ENCODE measurements at places on chromosomes 1 and 21.

DNA sequence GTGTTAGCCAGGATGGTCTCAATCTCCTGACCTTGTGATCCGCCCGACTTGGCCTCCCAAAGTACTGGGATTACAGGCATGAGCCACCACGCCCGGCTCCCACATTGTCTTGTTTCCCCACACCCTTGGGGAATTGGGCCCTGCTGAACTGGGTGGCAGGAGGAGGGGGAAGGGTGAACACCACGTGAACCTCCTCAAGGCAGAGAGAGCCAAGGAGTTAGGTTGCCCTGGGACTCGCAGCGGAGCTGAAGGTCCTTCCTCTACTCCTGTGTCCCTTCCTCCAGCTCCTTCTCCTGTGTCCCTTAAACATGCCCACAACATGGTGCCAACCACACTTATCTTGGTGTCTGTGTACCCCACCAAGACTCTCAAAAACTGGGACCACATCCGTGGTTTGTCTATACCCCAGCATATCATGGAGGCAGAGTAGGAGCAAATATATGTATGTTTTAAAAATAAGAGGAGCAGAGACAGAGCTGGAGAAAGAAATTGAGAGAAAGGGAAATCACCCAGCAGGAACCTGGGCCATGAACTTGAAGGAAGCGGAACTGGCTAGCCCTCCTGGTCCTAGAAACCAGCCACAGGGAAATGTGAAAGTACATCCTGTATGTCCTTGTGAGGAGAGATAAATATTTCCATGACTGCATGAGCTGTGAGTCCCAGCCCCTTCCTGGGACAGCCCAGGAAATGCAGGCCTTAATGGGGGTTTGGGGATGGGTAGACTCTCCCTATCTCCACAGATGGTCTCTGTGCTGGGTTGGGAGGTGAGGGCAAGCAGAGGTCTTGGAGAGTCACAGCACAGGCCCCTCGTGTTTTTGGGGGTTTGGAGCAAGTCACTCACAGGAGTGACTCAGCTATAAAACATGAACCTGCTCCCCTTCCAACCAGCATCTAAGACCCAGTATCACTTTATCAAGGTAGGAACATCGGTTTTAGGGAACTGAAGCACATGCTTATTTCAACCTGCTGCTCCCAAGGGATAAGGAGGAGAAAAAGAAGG, 9.4 kb upstream of the TAL1 start:
- DNase-seq: no peak

DNA sequence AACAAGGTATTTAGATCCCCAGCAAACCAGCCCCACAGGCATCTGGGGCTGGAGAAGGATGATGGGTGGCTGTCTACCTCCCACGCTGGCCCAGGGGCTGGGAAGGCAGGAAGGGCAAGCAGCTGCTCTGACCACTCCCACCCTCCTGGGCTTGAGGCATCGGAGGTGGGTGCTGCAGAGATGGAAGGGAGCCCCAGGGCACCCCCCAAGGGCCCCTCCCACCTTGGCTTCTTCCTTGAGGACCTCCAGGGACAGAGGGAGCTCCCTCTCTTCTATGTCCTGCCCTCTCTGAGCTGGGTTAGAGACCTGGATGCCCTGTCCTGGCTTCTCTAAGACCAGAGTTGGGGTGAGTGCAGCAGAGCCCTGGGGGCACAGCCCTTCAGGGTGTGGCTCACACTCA, 3.1 kb downstream of the CD52 start:
- no peak for DNase-seq

DNA sequence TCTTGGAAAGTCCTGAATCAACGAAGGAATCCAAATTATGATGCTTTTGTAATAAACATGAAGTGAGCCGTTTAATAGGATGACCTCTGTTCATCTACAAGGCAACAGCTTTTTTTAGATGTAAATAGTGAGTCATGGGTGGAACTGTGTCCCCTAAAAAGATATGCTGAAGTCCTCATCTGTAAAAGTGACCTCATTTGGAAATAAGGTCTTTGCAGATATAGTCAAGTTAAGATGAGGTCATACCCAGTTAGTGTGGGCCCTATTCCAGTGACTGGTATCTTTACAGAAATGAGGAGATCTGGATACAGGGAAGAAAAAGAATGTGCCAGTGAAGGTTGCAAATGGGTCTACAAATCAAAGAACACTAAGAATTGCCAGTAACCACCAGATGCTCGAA, 1287.3 kb upstream of the ADGRL4 start:
- no peak for DNase-seq

GRCh38 chr1:172397221-172397620, 23.3 kb upstream of the C1orf105 start:
- DNase-seq: no peak

DNA sequence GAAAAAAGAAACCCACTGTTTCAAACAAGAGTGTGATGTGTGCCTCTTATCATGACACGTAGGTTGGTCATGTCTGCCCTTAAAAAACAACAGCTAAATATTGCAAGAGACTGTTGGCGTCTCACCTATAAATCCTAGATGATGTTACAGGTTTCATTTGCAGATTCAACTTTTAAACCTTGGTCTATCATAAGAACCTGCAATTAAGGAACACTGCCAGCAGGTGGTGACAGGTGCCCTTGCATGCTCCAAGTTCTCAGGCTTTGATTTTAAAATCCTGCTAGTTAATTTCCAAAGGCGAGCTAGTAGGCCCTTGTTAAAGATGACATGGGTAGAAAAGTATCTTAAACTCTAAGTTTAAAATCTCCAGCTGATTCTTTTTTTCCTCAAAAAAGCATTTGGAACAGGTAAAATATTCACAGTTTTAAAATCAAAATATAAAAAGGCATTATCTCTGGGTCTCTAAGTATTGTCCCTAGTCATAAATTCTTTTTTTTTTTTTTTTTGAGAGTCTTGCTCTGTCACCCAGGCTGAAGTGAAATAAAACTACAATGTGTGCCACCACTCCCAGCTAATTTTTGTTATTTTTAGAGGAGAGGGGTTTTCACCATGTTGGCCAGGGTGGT, 39.1 kb downstream of the CLSTN1 start:
- peak; percentile 46 for DNase-seq
